ENCODE measurements at places on chromosomes 4 and X. TPM values are rescaled to one million over a fixed set of nuclear protein-coding genes. Genes with fewer than 3 reads are reported as not detected.

The PABPC1L2A gene
- 20.8 TPM for total RNA-seq

The RS1 gene
- 0.39 TPM for total RNA-seq

The IL3RA gene
- total RNA-seq = 1.3 TPM

The GJB1 gene
- total RNA-seq = 8.4 TPM

The PALLD gene
- 50.1 TPM for total RNA-seq

Data from dorsolateral prefrontal cortex (tissue), 122 donors.